ENCODE measurements at places on chromosomes 2 and 18.

- DNase-seq = no peak
Observed at GRCh38 chr2:169237939-169238338, 124.4 kb downstream of the LRP2 start.

- DNase-seq = no peak
Observed at GRCh38 chr2:50401772-50402653, 629.9 kb downstream of the NRXN1 start.

DNA sequence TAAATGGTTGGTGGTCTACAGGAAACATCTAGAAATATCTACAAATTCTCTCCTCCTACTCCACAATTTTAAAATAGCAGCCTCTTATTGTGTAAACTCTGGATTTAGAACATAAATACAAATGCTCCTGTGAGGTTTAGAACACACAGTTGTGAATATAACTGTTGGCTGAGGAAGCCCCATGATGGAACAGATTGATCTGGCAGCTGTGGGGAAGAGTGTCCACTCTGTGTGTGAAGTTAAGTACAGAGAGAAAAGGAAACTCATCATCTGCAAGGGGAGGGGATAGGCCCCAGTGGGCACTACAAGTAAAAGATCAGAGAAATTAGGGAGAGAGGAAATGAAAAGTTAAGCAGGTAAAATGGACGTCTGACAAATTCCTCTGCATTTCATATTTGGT is 422.7 kb upstream of the FSHR start:
- no peak for DNase-seq

DNA sequence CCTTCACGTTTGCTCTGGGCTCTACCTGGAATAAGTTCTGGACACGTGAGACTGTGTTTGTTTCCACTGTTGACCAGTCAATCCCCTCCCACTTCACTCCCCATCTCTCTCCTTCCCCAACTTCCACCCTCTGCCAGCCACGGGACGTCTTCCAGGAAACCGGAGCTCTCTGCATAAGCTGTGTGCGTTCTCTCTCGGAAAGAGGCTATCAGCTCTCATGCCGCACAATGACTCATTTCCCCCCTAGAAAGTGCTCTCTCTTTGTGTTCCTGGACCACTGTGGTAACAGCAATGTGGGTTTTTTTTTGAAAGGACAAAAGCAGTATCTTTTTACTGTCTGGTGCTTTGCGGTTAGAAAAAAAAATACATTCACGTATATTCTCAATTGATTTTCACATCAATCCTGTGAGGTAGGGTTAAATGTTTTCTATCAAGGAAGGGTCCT is 10.2 kb downstream of the PROKR1 start:
- peak; percentile 60 for DNase-seq

DNA sequence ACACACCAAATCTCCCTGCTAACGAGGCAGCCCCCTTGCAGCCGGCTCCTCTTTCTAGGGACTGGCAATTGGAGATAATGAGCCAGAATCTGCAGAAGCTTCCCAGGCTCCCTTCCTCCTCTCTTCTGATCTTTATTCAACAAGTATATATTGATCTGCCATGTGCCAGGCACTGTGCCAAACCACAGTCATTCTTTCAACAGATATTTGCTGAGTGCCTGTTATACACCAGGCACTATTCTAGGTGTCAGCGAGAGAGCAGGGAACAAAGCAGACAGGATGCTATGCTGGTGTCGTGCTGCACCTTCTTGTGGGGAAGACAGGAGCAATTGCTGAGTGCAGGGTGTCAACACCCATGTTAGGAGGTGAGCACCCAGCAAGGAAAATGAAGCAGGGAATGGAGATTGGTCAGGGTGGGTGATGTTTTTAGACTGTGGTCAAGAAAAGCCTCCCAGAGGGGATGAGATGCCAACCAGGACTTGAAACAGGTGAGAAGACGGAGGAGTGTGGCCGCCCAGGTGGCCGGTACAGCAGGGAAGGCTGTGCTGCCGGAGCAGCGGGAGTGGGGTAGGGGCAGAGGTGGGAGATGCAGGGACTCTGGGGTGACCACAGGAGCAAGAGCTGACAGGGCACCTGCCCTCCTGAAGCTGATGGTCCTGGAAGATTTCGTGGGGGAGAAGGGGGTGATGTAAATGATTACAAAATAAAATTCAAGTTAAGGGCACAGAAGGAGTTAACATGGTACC is 307.6 kb upstream of the RAB12 start:
- DNase-seq = no peak

DNA sequence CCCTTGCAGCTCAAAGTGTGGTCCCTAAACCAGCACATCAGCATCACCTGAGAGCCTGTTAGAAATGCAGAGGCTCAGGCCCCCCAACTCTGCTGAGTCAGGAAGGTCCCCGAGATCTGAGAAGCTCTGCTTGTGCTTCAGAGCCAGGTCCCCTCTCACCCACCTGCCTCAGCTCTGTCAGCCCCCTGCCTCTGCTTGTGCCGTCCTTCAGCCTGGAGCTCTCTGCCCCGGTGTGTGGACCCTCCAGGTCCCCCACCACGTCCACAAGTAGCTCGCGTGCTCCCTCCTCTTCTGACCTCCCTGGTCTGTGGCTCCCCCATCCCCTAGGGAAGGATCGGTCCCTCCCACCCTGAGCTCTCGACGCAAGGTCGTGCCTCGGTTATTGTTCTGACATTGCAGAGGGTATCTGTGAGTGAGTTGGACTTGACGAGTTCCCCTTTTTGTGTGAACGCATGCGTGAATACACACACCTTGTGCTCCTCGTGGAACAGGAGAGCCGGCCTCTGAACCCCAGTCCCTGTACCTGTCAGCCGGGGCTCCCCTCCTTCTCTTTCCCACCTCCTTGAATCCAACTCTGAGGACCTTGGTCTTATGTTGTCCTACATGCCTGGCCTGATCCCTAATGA is 75.5 kb upstream of the TAF1B start:
- DNase-seq = no peak

DNA sequence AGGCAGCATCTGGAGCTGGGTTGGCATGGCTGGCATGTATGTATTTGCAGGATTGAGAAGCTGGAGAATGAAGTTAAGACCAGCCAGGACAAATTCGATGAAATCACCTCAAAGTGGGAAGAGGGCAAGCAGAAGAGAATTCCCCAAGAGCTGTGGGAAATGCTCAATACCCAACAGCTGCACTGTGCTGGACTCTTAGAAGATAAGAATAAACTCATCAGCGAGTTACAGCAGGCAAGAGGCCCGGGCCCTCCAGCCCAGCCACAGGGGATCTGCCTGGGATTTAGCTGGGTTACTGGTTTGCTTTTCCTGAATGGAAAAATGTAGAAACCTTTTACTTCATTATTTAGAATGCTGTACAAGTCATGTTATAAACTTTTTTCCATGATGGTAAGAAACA is 22.5 kb downstream of the DRC1 start:
- DNase-seq = no peak
